Umbilical cord (tissue), 2 donors: ENCODE measurements at places on chromosomes 5 and 9.

DNA sequence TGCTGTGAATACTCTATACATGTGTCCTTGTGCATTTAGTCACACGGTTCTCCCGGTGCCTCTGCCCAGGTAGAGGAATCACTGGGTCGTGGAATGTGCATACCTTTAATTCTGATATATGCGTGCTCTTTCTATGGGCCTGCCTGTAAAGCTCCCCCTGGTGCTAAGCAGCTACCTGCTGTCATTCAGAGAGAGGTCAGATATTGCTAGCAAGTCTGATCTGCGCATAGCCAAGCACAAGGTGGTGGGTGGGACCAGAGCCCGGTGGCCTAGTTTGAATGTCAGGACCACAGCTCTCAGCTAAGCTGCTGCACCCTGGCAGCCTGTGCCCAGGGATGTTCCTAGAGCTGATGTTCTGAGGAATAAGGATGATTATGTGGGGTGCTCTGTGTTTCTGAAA is 33.4 kb downstream of the TJP2 start:
- DNase-seq = no peak

DNA sequence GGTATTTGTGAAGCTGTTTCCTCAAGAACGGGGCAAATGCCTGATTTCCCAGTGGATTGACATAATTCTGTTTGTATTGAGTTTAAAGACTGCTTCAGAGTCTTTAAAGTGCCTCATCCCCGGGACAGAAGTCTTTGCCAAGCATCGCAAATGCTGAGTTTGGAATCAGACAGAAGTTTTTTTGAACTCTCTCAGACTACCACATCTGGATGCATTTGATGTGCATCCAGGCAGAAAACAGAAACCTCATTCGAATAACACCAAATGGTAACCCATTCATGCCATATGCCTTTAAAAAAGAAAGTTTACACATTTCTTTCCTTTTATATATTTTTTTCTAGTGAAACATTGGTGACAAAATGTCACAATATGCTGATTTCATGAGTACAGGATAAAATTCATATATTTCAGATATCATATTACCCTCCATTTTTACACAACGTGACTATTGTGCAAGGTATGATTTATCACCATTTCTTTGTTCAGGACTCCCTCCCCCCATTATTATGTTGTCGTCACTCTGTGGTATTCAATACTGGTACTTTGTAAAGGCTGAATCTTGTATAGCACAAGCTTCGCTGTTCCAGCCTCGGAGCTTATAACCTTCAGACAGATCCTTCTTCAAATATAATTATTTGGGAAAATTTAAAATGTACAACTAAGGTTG is 91.1 kb downstream of the ZNF608 start:
- DNase-seq = peak; percentile 81

- peak; percentile 11 for DNase-seq
Observed at GRCh38 chr5:156815988-156816599, 34.0 kb upstream of the PPP1R2B start.

- no peak for DNase-seq
Observed at GRCh38 chr9:136799079-136799853, 3.1 kb downstream of the CCDC183 start.

GRCh38 chr9:6076851-6077250 is 61.4 kb upstream of the RANBP6 start:
- no peak for DNase-seq

DNA sequence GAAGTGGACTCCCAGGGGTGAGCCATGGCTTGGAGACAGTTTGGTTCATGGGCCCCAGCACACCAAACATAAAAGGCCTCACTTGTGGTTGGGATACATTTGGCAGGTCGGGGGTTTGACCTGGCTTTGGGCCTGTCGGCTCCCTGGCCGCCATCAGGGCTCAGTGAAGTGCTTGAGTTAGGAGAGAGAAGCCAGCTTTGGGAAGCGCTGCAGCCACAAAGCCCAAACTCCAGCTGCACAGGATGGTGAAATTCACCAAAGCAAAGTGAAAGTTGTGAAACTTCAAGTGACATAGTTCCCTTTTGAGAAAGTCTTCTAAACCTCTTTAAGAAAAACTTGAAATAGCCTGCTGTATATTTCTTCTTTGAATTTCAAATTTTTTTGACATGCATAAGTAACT is 27.5 kb downstream of the SLC46A2 start:
- DNase-seq = peak; percentile 40

DNA sequence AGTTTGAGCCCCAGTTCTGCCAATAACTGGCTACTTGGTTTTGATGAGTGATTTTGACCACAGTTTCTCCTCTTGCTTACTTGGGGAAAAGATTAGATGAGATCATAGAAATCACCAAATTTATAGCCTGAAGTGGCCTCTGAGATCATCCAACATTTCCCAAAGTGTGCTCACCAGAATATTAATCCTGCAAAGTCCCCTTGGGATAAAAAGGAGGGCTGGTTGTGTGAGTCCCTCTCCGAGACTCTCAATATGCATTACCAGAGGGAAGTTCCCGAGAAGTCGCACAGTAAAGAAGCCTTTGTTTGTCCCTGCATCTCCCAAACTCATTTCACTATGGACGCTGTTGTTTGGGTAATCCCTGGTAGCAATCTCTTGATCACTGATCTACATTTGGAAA is 88.4 kb upstream of the ADRA1B start:
- DNase-seq = no peak

DNA sequence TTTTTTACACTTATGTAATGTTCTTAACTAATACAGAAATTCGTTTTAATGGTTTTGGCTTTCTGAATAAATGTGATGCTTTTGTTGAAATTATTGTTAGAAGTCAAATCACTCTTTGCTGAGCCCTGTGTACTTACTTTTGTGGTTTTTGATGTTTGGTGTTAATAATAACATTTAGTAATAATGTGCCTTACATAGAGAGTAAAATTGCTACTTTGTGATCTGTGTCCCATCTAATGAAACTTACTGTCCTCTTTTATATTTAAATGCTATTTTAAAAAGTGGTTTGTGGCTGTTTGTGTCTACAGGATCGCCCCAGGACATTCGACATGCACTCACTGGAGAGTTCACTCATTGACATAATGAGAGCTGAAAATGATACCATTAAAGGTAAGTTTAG is 22.1 kb downstream of the CPEB4 start:
- no peak for DNase-seq

DNA sequence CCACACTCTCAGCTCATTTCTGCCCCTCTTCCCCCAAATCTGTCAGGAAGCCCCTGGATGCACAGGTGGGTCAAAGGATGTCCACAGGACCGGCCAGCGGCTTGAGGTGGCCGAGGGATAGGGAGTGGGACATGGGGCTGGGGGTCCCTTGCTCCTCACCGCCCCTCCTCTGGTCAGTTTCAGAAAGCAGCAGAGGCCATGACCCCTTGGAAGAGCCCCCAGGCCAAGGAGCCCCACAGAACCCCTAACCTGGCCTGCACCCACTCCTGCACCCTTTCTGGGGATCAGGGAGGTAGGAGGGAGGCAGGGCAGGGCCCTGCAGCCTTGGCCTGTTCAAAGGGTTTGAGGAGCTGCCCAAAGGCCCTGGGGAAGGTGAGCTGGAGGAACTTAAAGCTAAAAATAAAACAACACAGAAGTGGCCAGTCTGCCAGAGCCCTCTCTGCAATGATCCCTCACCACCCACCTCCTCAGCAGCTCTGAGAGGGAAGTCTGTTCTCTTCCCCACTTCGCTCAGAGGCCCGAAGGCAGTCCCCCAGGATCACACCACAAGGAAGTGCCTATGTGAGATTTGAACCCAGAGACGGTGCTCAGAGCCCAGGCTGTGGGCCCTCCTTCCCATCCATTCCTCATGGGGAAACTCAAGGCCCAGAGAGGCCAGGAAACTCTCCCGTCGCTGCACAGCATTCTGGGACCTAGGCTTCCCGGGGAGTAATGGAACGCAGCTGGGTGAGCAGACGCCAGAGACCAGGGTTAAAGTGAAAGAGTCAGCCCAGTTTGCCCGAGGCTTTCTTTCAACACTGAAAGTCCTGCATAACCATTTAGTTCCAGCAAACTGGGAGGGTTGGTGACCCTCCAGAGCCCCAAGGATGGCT is 910 bp downstream of the ENG start:
- DNase-seq = no peak

DNA sequence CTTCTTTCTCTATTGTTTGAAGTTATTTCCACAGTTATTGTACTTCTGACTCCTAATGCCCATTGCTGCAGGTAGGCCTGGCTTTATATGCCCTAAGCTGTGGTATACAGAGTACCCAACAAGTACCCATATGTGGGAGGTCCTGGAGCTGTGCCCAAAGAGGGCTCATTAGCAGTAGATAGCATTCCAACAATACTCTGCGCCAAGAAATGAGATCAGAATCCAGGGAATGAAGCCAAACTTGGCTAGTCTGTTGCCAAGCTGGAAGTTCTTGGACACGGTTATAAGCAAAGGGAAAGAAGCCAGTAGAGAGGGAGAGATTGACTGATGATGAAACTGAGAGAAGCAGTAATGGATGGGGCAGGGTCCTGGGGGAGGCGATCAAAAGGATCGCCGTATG is 29.7 kb upstream of the FAM169A start:
- peak; percentile 6 for DNase-seq

- no peak for DNase-seq
Observed at GRCh38 chr5:37734114-37734513, 105.7 kb downstream of the GDNF start.

DNA sequence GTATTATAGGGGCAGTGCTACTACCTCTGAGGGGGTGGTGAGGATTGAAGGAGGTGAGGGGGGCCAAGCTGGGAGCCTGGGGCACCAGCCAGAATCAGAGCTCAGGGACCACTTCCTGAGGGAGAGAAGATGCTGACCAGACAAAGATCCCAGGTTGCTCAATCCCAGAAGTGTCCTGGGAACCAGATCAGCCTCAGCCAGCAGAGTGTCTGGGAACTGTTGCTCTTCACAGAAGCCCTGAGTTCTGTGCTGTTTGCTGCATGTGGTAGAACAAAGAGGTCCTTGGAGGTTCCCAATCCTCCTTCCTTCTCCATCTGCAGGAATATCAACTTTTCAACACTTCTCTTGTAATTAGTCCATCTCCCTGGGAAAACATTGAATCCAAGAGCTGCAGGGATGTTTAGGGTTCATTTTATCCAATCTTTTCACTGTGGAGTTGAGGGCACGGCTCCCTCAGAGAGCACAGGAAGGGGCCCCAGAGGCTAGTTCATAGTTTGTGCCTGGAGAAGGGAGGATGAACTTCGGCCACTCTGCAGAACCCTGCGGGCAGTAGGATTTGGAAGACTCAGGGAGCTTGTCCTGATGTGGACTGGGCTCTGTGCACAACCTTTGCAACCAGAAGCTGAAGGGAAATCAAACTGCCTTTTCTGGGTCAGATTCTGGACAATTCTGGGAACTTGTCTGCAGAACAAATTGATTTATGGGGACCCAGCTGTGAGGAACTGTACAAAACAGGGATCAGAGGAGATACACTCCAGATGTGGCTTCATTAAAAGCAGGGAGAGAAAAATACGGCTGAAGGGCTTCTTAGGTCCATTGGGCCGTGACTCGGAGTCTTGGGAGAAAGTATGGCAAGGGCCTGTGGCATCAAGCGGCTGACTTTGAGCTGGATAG is 57.1 kb downstream of the GALNT12 start:
- DNase-seq = peak; percentile 84

- DNase-seq = no peak
Observed at GRCh38 chr9:133143639-133144141, 20.0 kb downstream of the GBGT1 start.

GRCh38 chr9:26665666-26666065 is 226.9 kb downstream of the CAAP1 start:
- DNase-seq = no peak

GRCh38 chr5:180640611-180640860 is 8.9 kb downstream of the FLT4 start:
- no peak for DNase-seq

GRCh38 chr9:83706676-83707517 is 861 bp downstream of the UBQLN1 start:
- DNase-seq = peak; percentile 50

- peak; percentile 28 for DNase-seq
Observed at GRCh38 chr9:757246-757881, 84.1 kb upstream of the DMRT1 start.

DNA sequence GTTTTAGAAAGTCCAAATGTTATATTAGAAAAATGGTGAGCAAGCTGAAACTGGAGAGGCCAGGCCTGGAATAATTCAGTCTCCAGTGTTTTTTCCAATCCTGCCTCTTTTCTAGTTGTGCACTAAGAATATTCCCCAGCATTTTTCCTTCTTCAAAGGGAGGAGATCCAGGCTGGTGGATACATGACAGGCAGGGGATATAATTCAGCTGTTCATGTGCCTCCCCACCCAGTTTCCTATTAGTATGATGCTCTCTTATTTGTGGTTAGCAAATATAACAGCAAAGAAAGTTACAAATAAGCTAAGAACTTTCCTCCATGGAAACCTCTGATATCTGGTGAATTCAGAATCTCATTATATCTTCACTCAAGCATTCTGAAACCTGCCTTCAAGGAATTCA is 216.4 kb downstream of the TARS1 start:
- peak; percentile 46 for DNase-seq

DNA sequence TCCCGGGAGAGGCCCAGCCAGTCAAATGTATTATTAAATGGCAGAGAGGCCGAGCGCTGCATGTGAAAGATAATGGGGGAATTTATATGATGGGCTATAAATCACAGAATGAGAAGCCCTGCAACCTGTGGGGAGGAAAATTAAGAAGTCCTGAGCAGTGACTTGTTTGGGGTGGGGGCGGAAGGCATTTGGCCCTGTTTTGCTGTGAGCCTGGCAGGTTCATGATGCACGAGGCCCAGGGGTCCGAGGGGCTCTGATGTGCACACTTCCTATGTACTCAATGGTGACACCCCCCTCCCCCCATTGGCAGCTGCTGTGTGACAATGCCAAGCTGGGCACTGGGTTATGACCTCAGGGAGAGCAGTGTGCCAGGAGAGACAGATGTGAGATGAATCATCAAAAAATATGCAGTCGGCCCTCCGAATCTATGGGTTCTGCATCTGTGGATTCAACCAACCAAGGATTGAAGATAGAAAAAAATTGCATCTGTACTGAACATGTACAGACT is 13.7 kb upstream of the DAB2IP start:
- DNase-seq = peak; percentile 70

DNA sequence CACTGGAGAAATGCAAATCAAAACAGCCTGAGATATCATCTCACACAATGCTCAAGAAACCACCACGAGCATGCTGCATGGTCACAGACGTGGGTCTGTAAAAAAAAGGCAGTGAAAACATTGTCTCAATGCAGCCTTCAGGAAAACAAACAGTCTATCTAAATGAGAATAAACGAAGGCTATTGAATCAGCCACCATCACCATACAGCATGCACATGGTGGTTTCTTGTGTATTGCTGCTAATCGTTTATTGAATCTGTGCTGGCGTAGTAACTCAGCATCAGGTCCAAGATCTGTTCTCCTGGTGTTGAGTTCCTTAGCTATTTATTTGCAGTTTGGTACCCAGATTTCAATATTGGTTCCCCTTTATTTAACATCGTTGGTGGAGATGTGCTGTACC is 1115.0 kb downstream of the CDH18 start:
- no peak for DNase-seq

GRCh38 chr5:140042393-140042642 is 781 bp downstream of the NRG2 start:
- no peak for DNase-seq

DNA sequence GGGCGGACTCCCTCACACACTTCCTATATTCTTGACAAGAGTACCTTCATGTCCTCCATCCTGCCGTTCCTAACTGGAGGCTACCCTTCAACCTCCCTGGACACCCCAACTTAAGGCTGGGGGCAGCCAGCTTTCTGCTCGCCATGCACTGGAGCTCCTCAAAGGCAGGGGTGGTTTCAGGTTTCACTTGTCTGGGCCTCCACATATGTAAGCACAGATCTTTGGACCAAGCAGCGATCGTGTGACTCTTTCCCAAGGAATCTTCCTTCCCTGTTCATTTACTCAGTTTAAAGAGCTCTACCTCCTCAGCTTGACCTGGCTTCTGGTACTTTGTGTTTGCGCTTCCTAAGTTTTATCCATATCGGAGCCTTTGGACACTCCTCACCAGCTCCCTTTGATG is 34.2 kb upstream of the TRPC7 start:
- DNase-seq = peak; percentile 39
